Umbilical cord (tissue), 2 donors: ENCODE measurements at places on chromosomes 7 and 10. TPM values are rescaled to one million over a fixed set of nuclear protein-coding genes. Genes with fewer than 3 reads are reported as not detected.

DNA sequence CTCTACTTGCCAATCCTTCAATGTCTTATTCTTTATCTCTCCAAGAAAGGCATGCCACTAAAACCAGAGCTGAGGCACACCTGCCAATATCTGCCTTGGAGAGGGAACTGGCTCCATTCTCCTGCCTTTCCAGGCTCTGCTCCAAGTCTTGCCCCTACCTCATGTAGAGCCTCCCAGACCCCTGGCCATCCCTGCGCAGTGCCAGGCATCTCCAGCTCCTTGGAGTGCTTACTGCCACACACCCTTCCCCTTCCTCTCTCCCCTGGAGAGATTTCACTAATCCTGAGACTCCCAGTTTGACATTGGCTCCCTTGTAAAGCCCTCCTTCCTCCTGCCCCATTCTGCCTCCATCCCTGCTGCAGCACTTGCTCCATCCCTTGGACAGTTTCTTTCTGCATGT lies 255.2 kb upstream of the ZMIZ1 start:
- no peak for DNase-seq

- no peak for DNase-seq
Measured at GRCh38 chr10:1732564-1732996, 4.7 kb downstream of the ADARB2 start.

- DNase-seq, result no peak
Measured at GRCh38 chr10:24858288-24859270, 93.8 kb downstream of the PRTFDC1 start.

DNA sequence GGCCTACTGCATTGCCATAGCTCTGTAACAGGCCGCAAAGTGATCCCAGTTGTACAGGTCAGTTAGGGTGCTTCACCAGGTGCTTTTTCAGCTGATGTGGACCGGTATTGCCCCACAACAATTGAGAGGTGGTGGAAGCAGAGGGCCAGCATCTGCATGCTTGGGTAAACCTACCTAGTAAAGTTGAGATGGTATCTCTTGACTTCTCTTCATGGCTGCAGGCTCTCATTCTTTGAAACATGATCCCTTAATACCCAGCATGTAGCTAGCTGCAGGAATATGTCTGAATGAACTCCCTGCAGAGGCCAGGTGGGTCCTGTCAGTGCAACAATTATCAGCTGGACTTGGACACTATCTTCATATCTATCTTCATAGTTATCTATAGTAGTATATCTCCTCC lies 60.7 kb upstream of the CCDC6 start:
- peak; percentile 12 for DNase-seq

GRCh38 chr7:147809786-147810185 lies 780.8 kb upstream of the C7orf33 start:
- peak; percentile 35 for DNase-seq

DNA sequence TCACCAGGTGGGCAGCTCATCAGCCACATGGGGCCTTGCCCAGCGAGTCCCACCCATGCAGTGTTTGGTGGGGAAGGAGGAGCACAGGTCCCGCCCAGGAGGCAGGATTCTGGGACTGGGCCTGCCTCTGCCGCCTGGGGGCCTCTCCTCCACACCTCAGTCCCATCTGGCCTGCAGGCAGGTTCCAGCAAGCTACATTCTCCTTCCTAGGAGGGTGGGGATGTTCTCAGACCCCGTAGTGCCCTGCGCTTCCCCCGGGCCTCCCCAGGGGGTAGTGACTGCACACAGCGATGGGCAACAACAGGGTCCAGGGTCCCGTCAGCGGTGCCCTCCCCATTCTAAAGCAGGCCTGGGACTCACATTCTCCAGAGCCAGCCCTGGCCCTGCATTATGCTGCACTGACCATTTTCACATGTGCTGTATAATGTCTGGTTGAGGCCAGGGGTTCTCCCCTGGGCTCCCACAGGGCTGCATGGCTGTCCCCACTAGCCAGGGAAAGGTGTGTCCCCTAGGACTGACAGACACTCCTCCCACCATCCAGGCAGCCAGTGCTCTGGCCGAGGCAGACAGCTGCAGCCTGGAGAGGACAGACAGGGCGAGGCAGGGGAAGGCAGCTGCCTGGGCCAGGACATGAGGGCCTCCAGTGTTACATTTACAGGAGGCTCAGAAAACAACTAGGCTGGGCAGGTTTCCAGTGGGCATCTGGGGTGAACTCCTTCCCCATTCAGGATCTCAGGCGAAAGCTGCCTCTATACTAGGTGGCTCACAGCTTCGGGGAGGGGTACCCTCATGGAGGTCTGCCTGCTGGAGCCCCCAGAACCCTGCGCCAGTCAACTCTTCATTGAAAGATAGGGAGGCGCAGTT lies 9.3 kb downstream of the RASGEF1A start:
- DNase-seq, result no peak

DNA sequence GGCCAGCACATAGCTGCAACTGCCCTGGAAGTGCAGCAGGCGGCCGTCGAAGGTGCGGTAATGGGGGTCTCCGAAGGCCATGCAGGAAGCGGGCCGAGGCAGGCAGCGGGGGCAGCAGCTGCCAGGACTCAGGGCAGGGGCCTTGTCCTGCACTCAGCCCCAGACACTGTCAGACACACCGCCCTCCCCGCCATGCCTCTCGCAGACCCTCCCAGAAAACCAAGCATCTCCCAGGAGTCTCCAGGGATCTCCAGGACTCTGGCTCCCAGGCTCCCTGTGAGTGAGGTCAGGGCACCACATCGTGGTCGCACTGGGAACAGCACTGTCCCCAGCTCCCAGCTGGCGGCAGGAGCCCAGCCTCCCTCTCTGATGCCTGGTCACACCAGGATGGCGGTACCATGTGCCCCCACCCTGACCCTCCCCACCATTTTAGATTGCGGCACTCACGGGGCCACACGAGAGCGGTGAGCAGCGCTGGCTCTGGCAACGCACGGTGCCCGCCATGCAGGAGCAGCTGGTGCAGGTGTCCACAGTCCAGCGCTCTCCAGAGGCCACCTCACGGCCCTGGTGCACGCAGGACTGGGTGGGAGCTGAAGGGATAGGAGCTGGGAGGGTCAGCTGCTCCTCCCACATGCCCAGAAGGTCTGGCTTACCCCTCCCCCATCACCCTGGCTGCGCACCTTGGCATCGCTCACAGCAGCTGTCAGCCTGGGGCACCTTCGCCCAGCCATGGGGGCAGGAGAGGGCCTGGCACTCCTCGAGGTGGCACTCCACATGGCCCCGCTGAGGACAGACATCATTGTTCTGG lies 17.5 kb downstream of the ATP6V1F start:
- DNase-seq, result peak; percentile 71

DNA sequence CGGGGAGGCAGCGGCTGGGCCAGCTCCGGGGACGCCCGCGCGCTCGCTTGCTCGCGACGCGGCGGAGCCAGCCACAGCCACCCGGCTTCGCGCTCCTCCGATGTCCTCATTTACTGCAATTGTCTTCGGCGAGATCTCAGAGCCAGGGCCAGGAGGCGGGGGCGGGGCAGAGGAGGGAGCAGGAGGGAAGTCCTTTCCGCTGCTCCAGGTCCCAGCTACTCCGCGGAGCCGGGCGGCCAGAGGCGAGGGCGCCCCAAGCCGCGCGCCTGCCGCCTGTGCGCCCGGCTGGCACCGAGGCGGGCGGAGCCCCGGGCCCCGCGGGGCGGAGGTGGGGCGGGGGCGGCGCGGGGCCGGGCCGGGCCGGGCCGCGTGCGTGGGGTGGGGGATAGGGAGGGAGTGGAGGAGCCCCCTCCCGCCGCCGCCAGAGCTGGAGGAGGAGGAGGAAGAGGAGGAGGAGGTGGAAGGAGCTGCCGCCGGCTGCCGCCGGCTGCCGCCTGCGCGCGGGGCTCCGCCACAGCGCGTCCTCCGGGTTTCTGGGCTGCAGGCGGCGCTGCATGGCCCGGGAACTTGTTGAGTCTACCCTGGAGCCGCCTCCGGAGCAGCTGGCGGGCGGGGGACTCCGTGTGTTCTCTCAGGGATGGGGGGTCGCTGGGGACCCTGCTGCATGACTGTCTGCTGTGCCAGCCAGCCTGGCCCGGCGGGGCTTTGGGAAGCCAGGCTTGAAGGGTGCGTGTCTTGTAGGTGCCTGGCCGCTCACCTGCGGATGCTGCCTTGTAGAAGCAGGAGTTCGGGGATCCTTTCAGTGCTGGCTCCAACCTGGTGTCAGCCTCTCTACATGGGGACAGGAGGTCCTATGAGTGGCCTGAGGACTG lies at the start of gene INSYN2A:
TSS of gene INSYN2A (minus strand) at position 310 of the 872 bp plus-strand sequence. CDS start 20,196 bp downstream, outside the sequence.
- peak; percentile 47 for DNase-seq

DNA sequence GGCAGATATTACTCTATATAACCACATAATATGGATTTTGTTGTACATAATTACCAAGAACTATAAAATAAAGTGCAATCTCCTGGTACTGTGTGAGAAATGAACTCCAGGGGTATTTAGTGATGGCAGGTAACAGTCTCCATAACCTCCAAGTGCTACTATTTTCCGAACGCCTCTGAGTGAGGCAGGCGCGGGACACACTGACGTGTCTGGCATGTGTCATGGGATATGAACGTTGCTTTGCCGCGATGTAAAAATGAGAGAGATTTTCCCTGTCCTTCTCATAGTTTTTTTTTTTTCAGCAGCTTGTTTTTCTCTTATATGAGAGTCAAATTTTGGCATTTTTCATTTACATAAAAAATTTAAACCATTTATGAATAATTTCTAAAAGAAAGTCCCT lies 3.6 kb downstream of the ADARB2 start:
- DNase-seq, result no peak

GRCh38 chr10:3853547-3854303 lies 68.7 kb upstream of the KLF6 start:
- DNase-seq, result peak; percentile 79

DNA sequence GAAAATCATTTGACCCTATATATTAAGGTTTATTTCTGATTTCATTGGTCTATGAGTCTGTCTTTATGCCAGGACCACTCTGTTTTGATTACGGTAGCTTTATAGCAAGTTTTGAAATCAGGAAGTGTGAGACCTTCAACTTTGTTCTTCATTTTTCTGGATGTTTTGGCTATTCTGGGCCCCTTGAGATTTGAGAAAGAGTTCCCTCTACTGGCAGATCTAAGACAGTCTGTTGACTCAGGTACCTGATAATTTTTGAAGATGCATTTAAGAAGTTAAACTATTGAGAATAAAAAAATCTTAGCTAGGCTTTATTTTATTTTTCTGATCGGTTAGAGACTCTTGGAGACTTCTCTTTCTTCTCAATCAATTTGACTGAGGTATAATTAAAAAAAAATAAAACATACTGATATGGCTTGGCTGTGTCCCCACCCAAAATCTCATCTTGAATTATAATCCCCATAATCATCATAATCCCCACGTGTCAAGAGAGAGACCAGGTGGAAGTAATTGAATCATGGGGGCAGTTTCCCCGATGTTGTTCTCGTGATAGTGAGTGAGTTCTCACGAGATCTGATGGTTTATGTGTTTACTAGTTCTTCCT lies 209.2 kb downstream of the SNX10 start:
- no peak for DNase-seq

GRCh38 chr10:22372917-22373316 lies 27.6 kb downstream of the SPAG6 start:
- peak; percentile 86 for DNase-seq

DNA sequence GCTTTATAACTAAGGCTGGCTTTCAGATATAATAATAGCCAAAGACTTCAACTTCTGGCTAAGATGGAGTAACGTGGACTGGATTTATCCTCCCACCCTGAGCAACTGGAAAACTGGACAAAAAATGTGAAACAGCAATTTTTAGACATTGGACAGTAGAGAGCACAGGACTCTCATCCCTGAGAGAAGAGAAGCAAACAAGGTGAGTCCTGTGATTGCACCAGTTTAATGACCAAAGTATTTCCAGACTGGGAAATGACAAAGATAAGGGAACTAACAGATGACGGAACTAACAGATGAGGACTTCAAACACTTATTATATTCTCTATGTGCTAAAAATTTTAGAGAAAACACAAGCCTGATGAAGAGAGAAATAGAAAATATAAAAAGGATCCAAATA lies 175.7 kb upstream of the SLC25A13 start:
- no peak for DNase-seq

GRCh38 chr10:132493246-132493755 lies 44.3 kb upstream of the INPP5A start:
- no peak for DNase-seq

The STEAP2 gene
- 22.4 TPM for total RNA-seq

The HOXA1 gene
- total RNA-seq, result 1.9 TPM

The TMEM213 gene
- 4.6 TPM for total RNA-seq
